ENCODE measurements at places on chromosomes 2 and 18. TPM values are rescaled to one million over a fixed set of nuclear protein-coding genes. Genes with fewer than 3 reads are reported as not detected.

DNA sequence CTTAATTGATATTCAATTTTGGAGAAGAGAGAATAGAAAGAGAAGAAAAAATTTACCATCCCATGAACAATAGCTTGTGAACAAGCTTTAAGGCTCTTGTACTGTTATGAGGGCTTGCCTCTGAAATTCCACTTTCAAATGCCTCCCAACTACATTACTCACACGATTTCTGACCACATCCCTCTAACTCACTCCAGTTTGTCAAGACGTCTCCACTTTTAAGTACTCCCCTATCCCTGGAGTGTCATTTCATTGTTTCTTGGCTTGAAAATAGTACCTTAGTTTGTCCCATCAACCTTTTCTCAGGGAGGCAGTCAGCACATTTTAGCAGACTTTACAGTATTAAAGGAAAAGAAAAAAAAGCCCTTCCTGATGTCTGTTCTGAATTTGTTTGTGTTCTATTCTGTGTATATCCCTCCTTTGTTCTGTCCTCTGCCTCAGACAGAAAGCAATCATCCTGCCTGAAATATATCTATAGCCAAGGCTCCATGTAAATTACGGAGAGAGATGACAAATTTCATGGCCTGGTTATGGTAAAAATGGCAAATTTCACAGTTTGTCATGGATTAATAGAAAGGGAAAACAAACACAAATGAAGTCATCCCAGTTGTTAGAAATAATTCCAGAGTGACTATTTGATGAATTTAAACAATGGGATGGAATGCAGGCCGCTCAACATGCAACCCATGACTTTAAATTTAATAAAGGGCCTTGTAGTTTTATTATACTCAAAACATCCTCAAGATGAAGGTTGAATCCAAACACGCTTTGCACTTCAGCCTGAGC is 228.8 kb downstream of the ETAA1 start:
- no peak for DNase-seq

DNA sequence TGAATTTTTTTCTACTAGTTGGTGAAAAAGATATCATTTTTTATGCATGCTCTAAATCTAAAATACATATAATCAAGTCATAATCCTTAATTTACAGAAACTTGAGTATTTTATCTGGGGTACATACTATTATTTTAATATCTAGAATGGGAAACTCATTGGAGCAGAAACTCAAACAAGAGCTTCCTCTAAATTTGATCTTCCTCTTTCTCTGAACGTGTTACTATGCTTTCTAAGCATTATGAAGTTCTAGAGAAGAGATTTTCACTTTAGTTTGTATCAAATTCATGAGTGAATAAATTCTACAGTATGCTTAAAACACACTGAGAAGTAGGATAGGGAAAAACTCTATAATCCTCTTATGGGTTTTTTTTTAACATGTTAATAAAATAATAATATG is 20.6 kb upstream of the SLC38A11 start:
- no peak for DNase-seq

The PROKR1 gene
- not detected for total RNA-seq

The AGXT gene
- not detected for total RNA-seq

The BCL11A gene
- total RNA-seq: 167 TPM
